ENCODE measurements at places on chromosomes 2 and 18.
A peak's percentile ranks its signal among the peaks of the same experiment; 100 is the strongest.

DNA sequence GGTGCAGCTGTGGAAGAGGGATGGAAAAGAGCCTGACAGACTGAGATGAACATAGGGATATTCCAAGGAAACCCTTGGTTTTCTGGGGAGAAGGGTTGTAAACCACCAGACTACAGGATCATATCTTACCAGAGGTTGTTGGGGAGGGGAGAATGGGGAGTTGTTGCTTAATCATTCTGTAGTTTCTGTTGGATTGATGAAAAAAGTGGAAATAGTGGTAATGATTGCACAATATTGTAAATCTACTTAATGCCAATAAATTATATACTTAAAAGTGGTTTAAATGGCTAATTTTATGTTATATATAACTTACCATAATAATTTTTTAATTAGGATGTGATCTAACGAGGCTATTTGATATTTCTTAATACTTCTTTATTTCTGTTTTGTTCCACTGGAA, 800.9 kb downstream of the BCL11A start:
- no peak for DNase-seq
- no peaks in the 10 kb centered on the region for H3K4me1 ChIP-seq
- no peaks in the 10 kb centered on the region for H3K27me3 ChIP-seq
- no peak overlapping the region for H3K27ac ChIP-seq
- no peak overlapping the region for H3K4me3 ChIP-seq

DNA sequence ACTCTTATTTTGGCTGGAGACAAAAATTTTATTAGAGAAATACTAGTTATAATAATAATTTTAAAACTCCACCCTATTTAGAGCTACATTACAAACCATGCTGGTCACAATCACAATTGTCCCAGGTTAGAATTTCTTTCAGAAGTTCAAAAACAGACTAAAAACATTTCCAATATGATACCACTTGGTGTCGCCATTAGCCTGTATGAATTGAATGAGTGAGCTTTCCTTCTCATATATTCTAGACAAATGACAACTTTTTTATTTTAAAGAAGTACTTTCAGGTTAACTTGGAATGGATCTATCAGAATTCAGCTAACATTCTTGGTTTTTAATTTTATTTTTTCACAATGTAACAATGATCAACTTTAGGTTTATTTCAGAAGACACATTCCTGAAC, 48.0 kb downstream of the SERPINB8 start:
- H3K4me1 ChIP-seq, result no peaks in the 10 kb centered on the region
- no peak for DNase-seq
- no peak overlapping the region for H3K4me3 ChIP-seq
- peaks cover 2% of the 10 kb centered on the region for H3K27me3 ChIP-seq
- no peak overlapping the region for H3K27ac ChIP-seq
- no peaks in the 10 kb centered on the region for H3K36me3 ChIP-seq

GRCh38 chr18:5309888-5310470, 14.5 kb upstream of the ZBTB14 start:
- H3K4me1 ChIP-seq, result peaks cover 25% of the 10 kb centered on the region
- H3K27me3 ChIP-seq, result no peaks in the 10 kb centered on the region
- DNase-seq, result peak; percentile 68

DNA sequence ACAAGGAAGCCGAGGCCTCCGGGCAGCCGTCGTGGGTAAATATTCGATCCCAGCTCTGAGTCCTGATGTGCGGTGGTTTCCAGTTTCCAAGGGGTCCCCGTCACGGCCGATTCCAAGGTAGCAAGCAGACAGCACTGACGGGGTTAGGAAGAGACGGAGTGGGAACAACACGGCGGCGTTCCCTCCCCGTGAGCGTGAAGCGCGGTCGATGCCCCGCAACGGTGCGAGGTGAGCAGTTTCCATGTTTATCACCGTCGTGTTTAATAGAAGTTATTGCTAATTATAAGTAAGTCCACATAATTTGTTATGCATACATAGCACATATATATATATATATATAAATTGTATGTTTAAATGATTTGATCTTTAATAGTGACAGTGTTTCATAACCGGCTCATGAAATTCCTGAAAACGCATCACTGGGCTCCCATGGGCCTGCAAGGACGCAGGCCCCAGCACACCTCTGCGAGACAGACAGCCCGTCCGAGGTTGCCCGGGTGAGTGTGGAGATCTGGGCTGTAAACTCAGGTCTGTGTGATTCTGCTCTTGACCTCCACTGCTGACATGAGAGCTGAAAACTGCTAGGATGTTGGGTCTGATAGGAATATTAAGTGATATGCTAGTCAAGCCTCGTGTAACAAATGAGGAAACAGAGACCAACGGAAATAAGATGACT, 243.5 kb upstream of the SALL3 start:
- no peaks in the 10 kb centered on the region for H3K4me1 ChIP-seq
- H3K27ac ChIP-seq, result no peak overlapping the region
- H3K36me3 ChIP-seq, result no peaks in the 10 kb centered on the region
- no peak overlapping the region for H3K4me3 ChIP-seq
- H3K27me3 ChIP-seq, result no peaks in the 10 kb centered on the region
- no peak for DNase-seq

- DNase-seq, result peak; percentile 27
- peak overlapping the region; percentile 73 for H3K4me3 ChIP-seq
- peaks cover 3% of the 10 kb centered on the region for H3K36me3 ChIP-seq
- H3K27ac ChIP-seq, result peak overlapping the region; percentile 63
- H3K27me3 ChIP-seq, result peaks cover 24% of the 10 kb centered on the region
These were observed 546 bp downstream of the CHPF start for GRCh38 chr2:219542931-219543595.

- H3K27ac ChIP-seq, result no peak overlapping the region
- no peaks in the 10 kb centered on the region for H3K27me3 ChIP-seq
- H3K4me3 ChIP-seq, result no peak overlapping the region
- H3K4me1 ChIP-seq, result no peaks in the 10 kb centered on the region
- DNase-seq, result no peak
These were observed 84.2 kb downstream of the SLC39A10 start for GRCh38 chr2:195741191-195741590.

GRCh38 chr2:51111532-51111931, 79.6 kb upstream of the NRXN1 start:
- H3K27me3 ChIP-seq, result no peaks in the 10 kb centered on the region
- no peaks in the 10 kb centered on the region for H3K36me3 ChIP-seq
- no peak overlapping the region for H3K27ac ChIP-seq
- H3K4me3 ChIP-seq, result no peak overlapping the region
- no peak for DNase-seq

DNA sequence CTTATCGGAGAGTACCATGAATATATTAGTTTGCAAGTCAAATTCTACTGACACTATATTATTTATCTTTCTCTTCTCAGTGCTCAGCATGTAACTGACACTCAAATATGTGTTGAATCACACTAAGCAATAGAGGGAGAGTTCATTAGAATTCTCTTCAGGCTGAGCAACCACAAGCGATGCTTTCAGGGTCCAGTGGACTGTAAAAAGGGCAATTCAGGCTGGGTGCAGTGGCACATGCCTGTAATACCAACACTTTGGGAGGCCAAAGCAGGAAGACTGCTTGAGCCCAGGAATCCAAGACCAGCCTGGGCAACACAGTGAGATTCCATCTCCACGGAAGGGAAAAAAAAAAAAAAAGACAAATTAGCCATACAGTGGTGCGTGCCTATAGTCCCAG, 16.3 kb downstream of the PDE6D start:
- peaks cover 29% of the 10 kb centered on the region for H3K4me1 ChIP-seq
- H3K27ac ChIP-seq, result no peak overlapping the region
- DNase-seq, result no peak
- H3K27me3 ChIP-seq, result no peaks in the 10 kb centered on the region

GRCh38 chr2:70735071-70735470, 32.9 kb downstream of the ADD2 start:
- H3K4me1 ChIP-seq, result peaks cover 4% of the 10 kb centered on the region
- no peak overlapping the region for H3K27ac ChIP-seq
- peaks cover 6% of the 10 kb centered on the region for H3K27me3 ChIP-seq
- no peak overlapping the region for H3K4me3 ChIP-seq
- no peaks in the 10 kb centered on the region for H3K36me3 ChIP-seq

GRCh38 chr2:36137612-36138011, 218.0 kb upstream of the CRIM1 start:
- DNase-seq, result peak; percentile 37
- no peak overlapping the region for H3K27ac ChIP-seq

DNA sequence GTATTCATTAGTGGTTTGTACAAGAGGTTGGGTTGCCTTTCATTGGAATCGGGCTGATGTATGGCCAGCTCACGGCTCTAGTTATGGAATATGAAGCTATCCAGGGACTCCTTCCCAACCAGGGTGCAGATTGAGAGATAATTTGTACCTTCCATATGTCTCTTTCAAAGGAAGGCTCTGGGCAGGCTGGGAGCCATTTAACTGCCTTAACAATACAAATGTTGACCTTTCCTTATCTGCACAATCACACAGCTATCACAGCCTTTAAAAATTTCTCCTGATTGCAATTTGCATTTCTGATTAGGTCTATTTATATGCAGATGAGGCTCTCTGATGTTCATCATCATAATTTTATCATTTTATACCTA, 58.7 kb downstream of the MYO3B start:
- H3K27ac ChIP-seq, result no peak overlapping the region
- no peaks in the 10 kb centered on the region for H3K4me1 ChIP-seq
- H3K27me3 ChIP-seq, result peaks cover 29% of the 10 kb centered on the region
- no peak for DNase-seq
- H3K4me3 ChIP-seq, result no peak overlapping the region

DNA sequence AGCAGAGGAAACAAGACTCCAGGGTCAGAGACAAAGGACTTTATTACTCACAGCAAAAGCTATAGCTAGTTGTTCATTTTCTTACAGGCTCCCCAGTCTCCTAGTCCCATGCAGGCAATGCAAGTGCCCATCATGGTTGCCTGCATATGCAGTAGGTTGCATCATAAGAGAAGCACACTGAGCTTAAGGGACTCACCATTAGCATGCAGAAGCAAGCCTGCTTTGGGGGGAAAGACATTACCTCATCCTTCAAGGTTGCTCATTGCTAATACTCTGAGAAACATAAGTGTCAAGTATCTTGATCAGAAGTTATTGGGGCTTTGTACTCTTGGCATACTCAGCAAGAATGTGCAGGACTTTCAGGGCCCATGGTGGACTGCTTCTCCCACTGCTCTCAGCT, 114.6 kb upstream of the CCDC68 start:
- DNase-seq, result no peak
- H3K4me1 ChIP-seq, result no peaks in the 10 kb centered on the region
- H3K4me3 ChIP-seq, result no peak overlapping the region
- no peaks in the 10 kb centered on the region for H3K36me3 ChIP-seq
- H3K27me3 ChIP-seq, result no peaks in the 10 kb centered on the region

DNA sequence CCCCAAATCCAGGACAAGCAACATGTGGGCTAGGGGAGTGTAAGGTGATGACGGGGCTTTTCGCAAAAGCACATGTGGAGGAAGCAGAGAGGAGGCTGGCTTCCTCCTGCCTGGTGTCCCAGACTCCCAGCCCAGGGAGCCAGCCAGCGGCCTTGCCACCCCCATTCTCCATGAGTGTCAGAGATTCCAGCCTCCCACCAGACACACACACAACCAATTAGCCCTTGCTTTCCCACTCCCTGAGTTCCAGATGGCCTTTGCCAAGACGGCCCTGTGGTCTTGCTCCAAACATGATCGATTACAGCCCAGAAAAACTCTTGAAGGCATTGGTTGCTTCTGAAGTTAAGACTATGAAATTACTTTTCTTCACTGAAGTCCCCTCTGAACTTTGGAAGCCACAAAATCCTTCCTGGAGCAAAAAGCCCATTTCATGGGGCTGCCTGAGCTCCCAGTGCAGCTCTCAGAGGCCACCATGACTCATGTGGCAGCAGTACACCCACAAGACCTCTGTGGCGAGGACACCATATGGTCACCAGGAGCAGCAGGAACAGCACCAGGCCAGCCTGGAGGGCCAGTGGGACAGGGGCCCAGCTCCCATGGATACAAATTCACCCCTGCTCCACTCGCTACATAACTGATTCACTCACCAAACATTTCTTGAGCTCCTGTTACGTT, 69.1 kb upstream of the PID1 start:
- DNase-seq, result no peak
- no peaks in the 10 kb centered on the region for H3K36me3 ChIP-seq
- no peak overlapping the region for H3K27ac ChIP-seq
- H3K4me1 ChIP-seq, result no peaks in the 10 kb centered on the region

DNA sequence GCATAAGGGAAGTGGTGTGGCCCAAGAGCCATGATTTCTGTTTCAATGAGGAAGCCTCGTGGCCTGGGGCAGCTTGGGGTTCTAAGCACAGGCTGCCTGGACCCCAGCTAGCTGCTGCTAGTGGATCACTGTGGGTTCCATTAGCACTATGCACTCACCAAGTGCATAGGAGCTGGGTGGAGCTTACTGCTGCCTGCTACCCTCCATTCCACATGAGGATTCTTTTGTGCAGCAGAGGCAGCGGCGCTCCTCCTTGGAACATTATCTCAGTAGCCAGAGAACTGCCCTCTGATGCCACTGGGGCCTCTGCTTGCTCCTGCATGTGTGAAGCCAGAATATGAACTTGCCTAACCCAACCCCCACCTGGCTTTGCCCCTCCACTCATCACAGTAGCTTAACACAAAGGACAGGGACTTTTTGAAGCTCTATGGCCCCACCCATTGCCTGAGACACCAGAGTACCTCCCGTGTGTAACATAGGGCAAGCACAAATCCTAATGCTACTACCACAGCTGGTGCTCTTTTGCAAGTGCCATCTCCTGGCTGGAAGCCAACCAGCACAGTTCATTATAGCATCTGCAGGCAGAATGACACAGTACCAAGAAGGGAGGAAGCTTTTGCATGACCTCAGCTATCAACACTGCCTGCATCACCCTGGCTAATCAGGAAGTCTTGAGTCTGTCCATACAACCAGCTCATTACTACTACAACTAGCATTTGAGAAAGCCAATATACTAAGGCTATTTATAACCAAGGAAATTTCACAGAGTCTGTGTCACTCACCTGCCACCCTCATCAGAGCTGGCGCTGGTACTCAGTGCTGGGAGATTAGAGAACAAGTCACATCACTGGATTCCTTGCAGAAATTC, 297.0 kb upstream of the GULP1 start:
- H3K4me1 ChIP-seq, result peaks cover 8% of the 10 kb centered on the region
- H3K4me3 ChIP-seq, result no peak overlapping the region
- DNase-seq, result no peak
- H3K27ac ChIP-seq, result no peak overlapping the region

GRCh38 chr2:23803965-23804542, 122.9 kb downstream of the ATAD2B start:
- H3K27me3 ChIP-seq, result no peaks in the 10 kb centered on the region
- no peak for DNase-seq
- H3K36me3 ChIP-seq, result peaks cover 13% of the 10 kb centered on the region
- no peaks in the 10 kb centered on the region for H3K4me1 ChIP-seq
- H3K4me3 ChIP-seq, result no peak overlapping the region
